ENCODE measurements at places on chromosomes 13 and 19. TPM values are rescaled to one million over a fixed set of nuclear protein-coding genes. Genes with fewer than 3 reads are reported as not detected.

The MYO16 gene
- polyA plus RNA-seq: 21.6 TPM

GRCh38 chr13:30725326-30726085, 9.8 kb upstream of the ALOX5AP start:
- no peaks in the 10 kb centered on the region for H3K27me3 ChIP-seq
- H3K4me3 ChIP-seq: no peak overlapping the region
- no peak overlapping the region for H3K27ac ChIP-seq
- H3K36me3 ChIP-seq: no peaks in the 10 kb centered on the region
- peaks cover 3% of the 10 kb centered on the region for H3K4me1 ChIP-seq

The BCAM gene
- 43.8 TPM for polyA plus RNA-seq

DNA sequence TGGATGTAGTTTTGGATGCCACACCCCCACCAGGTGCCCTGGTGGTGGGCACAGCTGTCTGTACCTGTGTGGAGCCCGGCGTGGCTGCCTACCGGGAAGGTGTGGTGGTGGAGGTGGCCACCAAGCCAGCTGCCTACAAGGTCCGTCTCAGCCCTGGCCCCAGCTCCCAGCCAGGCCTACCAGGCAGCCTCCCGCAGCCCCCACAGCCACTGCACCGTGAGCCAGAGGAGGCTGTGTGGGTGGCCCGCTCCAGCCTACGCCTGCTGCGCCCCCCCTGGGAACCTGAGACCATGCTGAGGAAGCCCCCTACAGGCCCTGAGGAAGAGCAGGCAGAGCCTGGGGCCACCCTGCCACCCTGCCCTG, 3.5 kb downstream of the CIC start:
- H3K27me3 ChIP-seq: no peaks in the 10 kb centered on the region
- no peak for DNase-seq
- H3K4me1 ChIP-seq: peaks cover 68% of the 10 kb centered on the region
- no peak overlapping the region for H3K27ac ChIP-seq

- H3K36me3 ChIP-seq: peaks cover 12% of the 10 kb centered on the region
- no peak overlapping the region for H3K4me3 ChIP-seq
- peak; percentile 31 for DNase-seq
- H3K27me3 ChIP-seq: no peaks in the 10 kb centered on the region
- no peaks in the 10 kb centered on the region for H3K4me1 ChIP-seq
- H3K27ac ChIP-seq: no peak overlapping the region
These were observed 39.3 kb downstream of the RFXAP start for GRCh38 chr13:36858290-36858689.

- H3K27me3 ChIP-seq: no peaks in the 10 kb centered on the region
- peaks cover 54% of the 10 kb centered on the region for H3K36me3 ChIP-seq
These were observed 3.4 kb downstream of the SF3A2 start for GRCh38 chr19:2239771-2240770.

- peaks cover 22% of the 10 kb centered on the region for H3K36me3 ChIP-seq
- DNase-seq: no peak
- H3K4me3 ChIP-seq: no peak overlapping the region
- no peaks in the 10 kb centered on the region for H3K27me3 ChIP-seq
These were observed 33.4 kb downstream of the ALG5 start for GRCh38 chr13:36965767-36966166.

DNA sequence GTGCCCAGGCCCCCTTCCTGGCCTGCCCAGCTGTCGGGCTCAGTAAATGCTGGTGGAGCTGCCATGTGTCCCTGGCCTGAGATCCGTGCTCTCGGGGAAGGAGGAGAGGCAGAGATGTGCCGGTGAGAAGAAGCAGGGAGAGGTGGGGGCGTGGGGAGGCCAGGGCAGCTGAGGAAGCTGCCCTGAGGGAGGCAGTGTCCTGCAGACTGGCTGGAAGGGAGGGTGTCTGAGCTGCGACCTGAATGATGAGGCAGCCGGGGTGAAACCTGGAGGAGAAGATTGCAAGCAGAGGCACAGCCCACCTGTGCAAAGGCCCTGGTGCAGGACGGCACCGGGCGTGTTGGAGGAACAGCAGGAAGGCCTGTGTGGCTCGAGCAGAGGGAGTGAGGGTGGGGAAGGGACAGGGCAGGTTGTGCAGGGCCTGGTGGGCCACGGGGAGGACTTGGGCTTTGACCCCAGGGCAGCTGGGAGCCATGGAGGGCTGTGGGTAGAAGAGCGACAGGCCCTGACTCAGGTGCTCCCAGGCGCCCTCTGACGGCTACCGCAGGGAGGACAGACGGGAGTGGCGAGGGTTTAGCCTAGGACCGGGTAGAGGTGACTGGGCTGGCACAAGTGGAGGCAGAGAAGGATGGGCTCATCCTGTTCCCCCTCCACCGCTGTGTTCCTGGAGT, 14.0 kb upstream of the CELF5 start:
- no peaks in the 10 kb centered on the region for H3K4me1 ChIP-seq
- H3K36me3 ChIP-seq: peaks cover 58% of the 10 kb centered on the region
- H3K27ac ChIP-seq: no peak overlapping the region
- no peak for DNase-seq

DNA sequence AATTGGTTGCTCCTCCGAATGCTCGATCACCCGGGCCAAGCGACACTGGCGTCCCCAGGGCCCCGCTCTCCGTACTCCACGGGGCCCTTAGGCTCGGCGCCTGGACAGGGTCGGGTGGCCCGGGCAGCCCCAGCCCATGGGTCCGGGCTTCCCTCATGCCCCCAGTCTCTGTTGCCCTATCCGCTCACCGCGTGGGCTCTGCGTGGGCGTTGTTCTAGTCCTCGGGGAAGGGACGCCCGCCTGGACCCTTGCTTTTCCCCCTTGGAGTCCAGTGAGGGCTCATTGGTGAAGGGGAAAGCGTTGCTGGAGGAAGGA, 1.3 kb downstream of the TDRD12 start:
- no peak overlapping the region for H3K27ac ChIP-seq
- no peaks in the 10 kb centered on the region for H3K27me3 ChIP-seq
- DNase-seq: no peak
- H3K4me3 ChIP-seq: no peak overlapping the region
- no peaks in the 10 kb centered on the region for H3K4me1 ChIP-seq

- peak; percentile 44 for DNase-seq
- H3K4me3 ChIP-seq: peak overlapping the region; percentile 17
- no peaks in the 10 kb centered on the region for H3K27me3 ChIP-seq
- no peaks in the 10 kb centered on the region for H3K36me3 ChIP-seq
These were observed 4.7 kb upstream of the ZNF813 start for GRCh38 chr19:53462861-53463260.

GRCh38 chr19:19436137-19436691, 30.7 kb downstream of the GATAD2A start:
- H3K4me1 ChIP-seq: peaks cover 5% of the 10 kb centered on the region
- no peak overlapping the region for H3K27ac ChIP-seq
- no peak for DNase-seq

DNA sequence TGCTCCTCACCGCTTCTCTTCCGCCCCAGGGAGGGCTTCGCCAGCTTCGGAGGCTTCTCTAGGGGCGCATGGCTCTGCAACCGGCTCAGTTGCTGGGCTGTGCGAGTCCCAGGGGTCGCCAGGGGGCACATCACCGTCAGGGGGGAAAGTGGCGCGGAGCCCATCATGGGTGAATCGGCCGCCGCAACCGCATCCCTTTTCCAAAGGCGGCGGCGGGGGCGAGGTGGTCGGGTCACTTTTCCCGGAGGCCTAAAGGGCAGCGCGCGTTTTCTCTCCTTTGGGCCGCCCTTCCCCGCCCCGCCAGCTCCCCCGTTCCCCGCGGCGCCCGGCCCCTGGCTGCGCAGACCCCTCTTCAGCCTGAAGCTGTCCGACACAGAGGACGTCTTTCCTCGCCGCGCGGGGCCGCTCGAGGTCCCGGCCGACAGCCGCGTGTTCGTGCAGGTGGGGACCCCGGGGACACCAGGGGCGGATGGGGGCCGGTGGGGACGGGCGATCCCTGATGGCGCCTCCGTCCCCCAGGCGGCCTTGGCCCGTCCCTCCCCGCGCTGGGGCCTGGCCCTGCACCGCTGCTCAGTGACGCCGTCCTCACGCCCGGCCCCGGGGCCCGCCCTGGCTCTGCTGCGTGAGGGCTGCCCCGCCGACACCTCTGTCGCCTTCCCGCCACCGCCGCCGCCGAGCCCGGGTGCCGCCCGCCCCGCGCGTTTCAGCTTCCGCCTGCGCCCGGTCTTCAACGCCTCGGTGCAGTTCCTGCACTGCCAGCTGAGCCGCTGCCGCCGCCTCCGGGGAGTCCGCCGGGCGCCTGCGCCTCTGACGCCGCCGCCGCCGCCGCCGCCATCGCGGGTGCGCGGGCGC, 1.7 kb downstream of the TGFBR3L start:
- DNase-seq: no peak
- no peak overlapping the region for H3K27ac ChIP-seq
- H3K36me3 ChIP-seq: peaks cover 40% of the 10 kb centered on the region
- peaks cover 43% of the 10 kb centered on the region for H3K4me1 ChIP-seq

GRCh38 chr19:8877854-8878705, 45.9 kb downstream of the MBD3L1 start:
- no peaks in the 10 kb centered on the region for H3K4me1 ChIP-seq
- H3K4me3 ChIP-seq: no peak overlapping the region
- H3K36me3 ChIP-seq: no peaks in the 10 kb centered on the region
- H3K27me3 ChIP-seq: no peaks in the 10 kb centered on the region
- no peak for DNase-seq

DNA sequence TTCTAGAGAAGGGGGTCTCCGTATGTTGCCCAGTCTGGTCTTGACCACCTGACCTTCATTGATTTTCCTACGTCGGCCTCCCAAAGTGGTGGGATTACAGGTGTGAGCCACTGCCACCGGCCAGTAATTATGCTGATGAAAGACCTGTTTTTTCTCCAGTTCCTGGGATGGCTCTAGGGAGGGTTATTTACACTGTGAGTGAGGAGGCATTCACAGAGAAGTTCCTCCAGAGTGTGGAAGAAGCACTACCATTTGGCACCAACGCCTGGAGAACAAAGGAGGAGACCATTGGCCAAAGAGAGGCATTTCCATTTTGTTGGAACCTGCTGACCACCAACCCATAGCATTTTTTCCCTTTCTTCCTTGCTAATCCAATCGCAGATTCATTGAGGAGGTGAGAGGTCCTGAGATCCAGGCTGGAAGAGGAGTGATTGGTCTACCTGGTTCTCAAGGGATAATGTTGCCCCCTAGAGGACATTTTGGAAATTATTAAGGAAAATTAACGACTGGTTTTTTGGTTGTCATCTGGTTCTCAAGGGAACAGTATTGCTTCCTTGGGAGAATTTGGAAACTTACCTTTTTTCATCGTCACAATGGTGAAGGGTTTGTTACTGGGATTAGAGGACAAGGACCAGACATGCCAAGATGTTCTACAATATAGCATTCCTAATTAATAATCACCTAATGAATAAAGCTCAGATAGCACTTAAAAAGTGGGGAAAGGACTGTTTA, 5.5 kb upstream of the SAE1 start:
- DNase-seq: no peak
- peaks cover 2% of the 10 kb centered on the region for H3K4me1 ChIP-seq
- H3K27ac ChIP-seq: no peak overlapping the region

- H3K27me3 ChIP-seq: peaks cover 7% of the 10 kb centered on the region
- H3K27ac ChIP-seq: no peak overlapping the region
- no peak overlapping the region for H3K4me3 ChIP-seq
- DNase-seq: no peak
These were observed 233.9 kb downstream of the ZIC5 start for GRCh38 chr13:99737481-99738245.

The PTH2 gene
- polyA plus RNA-seq: not detected

DNA sequence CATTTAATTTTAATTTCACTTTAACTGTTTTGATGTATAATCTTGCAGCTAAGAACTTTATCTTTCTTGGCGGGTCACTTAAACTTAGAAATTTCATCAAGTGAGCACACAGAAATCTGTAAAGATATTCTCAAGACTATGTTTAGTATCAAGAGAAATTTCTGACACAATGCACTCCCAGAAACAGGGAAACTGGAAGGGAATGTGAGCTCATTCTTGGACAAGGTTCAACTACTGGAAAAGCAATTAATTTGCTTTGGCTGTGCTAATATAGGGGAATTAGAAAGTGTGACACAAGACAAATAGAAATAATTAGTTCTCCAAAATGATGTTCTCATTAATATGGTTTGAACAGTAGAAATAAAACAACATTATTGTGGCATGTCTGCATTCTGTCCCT, 402.3 kb downstream of the DACH1 start:
- H3K27me3 ChIP-seq: no peaks in the 10 kb centered on the region
- H3K4me1 ChIP-seq: no peaks in the 10 kb centered on the region
- H3K4me3 ChIP-seq: no peak overlapping the region
- H3K27ac ChIP-seq: no peak overlapping the region
- no peak for DNase-seq
- H3K36me3 ChIP-seq: no peaks in the 10 kb centered on the region

- H3K27ac ChIP-seq: no peak overlapping the region
- DNase-seq: no peak
- no peak overlapping the region for H3K4me3 ChIP-seq
- peaks cover 41% of the 10 kb centered on the region for H3K36me3 ChIP-seq
- peaks cover 6% of the 10 kb centered on the region for H3K4me1 ChIP-seq
These were observed 24.9 kb downstream of the PCID2 start for GRCh38 chr13:113183450-113184129.

The ZNF491 gene
- polyA plus RNA-seq: 9.6 TPM

The CHST8 gene
- 17.7 TPM for polyA plus RNA-seq

DNA sequence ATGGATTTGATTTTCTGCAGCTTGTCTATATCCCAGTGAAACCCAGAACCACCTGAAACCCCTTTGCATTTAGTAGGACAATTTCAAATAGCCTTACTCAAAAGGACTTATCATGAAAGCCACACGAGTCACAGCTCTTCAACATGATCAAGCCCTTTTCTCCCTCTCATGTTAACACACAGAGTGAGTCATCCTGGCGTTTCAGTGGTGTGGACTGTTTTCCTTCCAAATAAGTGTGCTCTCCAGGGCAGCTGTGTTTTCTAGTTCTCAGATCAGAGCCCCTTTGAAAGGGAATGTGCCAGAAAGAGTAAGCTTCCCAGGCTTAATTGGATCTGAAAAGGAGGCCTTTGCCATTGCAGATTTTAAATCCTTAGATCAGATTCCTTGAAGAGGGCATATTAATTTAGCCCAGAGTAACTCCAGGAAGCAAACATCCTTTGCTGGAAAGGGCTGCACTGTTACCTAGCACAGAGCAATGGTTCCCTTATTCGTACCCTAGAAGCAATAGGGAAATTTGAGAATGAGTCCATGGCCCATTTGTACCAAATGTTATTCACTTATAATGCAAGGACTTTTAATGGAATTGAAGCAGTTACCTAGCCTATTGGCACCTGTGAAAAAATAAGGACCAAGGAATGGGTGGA, 51.3 kb downstream of the ERICH6B start:
- H3K36me3 ChIP-seq: no peaks in the 10 kb centered on the region
- no peaks in the 10 kb centered on the region for H3K4me1 ChIP-seq
- no peak overlapping the region for H3K27ac ChIP-seq
- H3K27me3 ChIP-seq: no peaks in the 10 kb centered on the region

The SLC27A5 gene
- polyA plus RNA-seq: 24.4 TPM

DNA sequence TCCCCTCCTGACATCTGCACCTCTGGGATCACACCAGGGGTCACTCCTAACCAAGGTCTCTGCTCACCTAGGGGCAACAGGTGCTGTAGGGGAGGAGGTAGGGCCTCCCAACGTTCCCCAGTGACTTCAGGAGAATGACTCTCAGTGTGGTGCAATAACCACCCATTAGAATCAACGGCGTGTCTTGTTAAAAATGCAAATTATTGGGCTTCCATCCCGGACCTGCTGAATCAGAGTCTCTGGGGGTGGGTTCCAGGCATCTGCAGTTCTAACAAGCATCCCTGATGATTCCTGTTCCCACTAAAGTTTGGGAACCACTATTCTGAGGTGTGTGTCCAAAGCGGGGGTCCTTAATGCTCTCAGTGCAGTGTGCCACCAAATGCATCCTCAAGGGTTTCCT, 84.6 kb downstream of the CRYL1 start:
- H3K27me3 ChIP-seq: no peaks in the 10 kb centered on the region
- H3K27ac ChIP-seq: peak overlapping the region; percentile 62
- DNase-seq: no peak
- H3K4me1 ChIP-seq: peaks cover 17% of the 10 kb centered on the region

The NR1H2 gene
- 35.2 TPM for polyA plus RNA-seq

Measured in spinal cord (tissue), 10 donors.